SW 1271 (cell line): ENCODE measurements at places on chromosomes 5 and 9.

- DNase-seq, result no peak
Observed at GRCh38 chr5:133741818-133742355, 129.5 kb upstream of the FSTL4 start.

- no peak for DNase-seq
Observed at GRCh38 chr5:72159501-72159911, 52.2 kb downstream of the MAP1B start.

DNA sequence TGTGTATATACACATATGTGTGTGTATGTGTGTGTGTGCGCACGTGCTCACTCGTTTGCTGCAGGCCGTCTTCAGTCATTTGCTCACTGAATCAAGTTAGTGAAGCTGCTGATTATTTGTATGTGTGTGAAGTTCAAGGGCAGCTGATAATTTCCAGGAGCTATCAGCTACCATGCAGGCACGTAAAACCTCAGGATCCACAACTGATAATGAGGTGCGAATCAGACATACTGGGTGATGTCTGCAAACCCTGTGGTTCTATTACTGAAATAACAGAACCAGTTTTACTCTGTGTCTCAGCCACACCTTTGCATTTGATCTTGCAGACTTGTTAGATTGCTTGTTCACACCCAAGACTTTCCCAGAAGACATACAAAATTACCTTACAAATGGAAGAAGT is 257.6 kb downstream of the TAF11L14 start:
- DNase-seq, result no peak

DNA sequence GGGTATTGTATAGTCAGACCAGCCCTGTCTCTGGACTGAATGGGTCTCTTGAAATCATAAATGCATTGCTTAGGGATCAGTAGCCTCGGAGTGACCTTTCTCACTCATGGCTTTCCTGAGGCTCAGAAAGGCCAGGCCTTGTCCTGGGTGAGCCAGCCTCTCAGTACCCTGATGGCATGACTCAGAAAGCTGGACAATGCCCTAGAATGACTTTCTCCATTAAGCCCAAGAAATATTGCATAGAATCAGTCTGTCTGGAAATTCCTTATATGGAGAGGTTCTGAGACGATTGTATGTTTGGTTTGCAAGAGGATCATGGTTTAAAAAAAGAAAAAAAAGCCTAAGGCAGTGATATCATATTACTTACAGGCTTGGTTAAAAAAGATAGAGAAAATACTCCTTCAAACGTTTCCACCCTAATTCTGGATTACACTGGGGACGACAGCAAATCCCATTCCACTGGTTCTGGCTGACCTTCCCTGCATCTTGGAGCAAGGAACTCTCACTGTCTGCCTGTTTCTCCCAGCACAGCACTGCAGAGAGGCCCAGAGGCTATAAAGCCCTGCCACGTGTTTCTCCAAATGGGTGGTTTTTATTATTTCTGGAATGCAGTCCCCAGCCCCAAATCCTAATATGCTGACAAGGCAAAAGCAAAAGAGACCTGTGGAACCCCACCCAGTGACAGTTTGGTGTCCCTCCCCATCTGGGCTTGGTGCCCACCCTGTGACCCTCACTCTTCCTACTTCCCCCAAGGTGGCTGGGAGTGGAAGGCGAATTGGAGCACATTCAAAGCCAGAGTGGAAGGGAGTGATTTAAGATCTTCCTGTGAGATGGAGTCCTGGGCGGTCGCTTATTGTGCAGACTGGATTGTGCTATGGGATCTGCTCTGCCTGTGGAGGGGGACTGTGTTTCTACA is 34.4 kb downstream of the MAP1B start:
- DNase-seq, result no peak

DNA sequence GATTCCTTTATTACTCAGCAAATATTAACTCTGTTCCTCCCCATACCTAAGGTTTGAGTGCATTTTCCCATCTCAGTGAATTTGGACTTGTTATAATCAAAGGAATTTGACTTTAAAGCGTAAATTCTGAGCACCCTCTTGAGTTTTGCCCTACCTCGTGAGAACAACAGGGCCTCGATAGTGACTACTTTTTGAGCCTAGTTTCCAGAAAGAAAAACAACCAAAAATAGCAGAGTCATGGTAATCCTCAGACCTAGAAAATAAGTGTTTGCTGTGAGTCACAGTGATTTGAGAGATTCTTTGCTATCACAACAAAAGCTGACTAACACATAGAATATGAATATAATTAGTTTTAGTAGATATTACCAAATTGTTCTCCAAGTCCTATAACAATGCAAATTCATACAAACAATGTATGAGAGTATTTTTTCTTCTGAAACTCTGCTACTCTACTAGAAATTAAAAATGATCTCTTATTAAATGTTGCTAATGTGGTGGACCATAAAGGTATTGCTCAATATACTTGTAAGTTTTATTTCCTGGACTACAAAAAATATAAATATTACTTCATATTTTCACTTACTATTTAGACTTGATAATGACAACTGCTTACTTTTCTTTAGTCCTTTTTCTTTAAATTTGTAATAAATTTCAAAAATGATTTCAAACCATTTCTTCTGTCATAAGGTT is 759.7 kb downstream of the BRINP1 start:
- DNase-seq, result peak; percentile 67

DNA sequence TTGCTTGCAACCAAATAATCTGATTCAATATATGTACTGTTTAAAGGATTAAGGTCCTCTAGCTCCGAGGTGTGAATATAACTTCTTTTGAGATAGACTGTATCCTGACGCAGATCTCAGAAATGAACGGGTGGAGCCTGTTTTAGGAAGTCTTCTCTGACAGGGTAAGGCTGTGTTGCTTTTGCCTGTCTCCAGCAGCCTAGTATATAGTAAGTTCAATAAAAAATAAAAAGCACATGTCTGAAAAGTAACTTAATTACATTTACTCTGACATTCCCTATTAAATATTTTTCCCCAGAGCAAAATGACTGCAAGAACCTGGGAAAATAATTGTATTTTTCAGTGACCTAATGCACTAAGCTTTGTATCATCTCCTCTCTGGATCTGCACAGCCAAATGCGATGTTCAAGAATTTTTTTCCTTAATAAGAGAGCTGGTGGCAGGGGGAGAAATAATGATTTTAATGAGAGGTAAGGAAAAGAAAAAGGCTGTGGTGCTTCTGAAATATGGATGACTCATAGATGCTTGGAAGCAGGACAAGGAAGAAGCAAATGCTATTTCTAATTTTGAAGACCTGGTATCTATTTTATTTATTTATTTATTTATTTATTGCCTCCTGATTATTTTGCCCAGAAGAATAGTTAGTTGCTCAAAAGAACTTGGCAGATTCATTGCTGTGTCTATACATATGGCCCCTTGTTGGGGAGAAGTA is 7.3 kb downstream of the PPP3R2 start:
- no peak for DNase-seq

DNA sequence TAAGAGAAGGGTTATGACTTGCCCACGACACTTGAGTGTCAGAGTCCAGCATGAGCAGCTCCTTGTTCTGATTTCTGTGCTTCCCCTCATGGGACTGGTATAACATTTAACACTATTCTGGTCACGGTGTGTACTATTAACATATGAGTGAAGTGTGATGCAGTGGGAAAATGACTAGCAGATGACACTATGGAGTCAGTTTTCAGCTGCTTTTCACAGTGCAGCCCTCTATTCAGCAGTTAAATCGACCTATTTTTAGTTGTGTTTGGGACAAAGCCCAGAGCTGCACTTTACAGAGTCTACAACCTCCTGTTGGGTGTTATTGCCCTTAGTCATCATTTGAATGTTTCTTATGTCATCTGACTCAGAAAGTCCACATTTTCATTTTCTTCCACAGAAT is 59.1 kb downstream of the CHSY3 start:
- no peak for DNase-seq

- no peak for DNase-seq
Observed at GRCh38 chr5:56631719-56632118, 183.6 kb upstream of the MAP3K1 start.

- DNase-seq, result no peak
Observed at GRCh38 chr9:38765101-38765500, 45.2 kb upstream of the FAM240B start.

GRCh38 chr5:88895681-88896501 is 12.9 kb upstream of the MEF2C start:
- DNase-seq, result no peak

GRCh38 chr5:88033191-88033590 is 235.5 kb downstream of the TMEM161B start:
- no peak for DNase-seq
